ENCODE measurements at places on chromosomes 12 and 14.
A peak's percentile ranks its signal among the peaks of the same experiment; 100 is the strongest.

DNA sequence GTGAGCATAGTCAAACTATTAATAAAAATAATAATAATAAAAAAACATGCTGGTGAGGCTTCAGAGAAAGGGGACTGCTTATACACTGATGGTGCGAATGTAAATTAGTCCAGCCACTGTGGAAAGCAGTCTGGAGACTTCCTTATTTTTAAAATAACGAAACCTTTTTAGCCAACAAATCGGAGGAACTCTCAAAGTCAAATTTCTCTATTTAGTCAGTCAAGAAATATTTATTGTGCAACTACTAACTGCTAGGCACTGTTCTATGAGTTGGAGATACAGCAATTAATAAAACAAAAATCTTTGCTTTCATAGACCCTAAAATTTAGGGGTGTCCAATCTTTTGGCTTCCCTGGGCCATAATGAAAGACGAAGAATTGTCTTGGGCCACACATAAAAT, 10.8 kb downstream of the TAOK3 start:
- DNase-seq, result no peak

DNA sequence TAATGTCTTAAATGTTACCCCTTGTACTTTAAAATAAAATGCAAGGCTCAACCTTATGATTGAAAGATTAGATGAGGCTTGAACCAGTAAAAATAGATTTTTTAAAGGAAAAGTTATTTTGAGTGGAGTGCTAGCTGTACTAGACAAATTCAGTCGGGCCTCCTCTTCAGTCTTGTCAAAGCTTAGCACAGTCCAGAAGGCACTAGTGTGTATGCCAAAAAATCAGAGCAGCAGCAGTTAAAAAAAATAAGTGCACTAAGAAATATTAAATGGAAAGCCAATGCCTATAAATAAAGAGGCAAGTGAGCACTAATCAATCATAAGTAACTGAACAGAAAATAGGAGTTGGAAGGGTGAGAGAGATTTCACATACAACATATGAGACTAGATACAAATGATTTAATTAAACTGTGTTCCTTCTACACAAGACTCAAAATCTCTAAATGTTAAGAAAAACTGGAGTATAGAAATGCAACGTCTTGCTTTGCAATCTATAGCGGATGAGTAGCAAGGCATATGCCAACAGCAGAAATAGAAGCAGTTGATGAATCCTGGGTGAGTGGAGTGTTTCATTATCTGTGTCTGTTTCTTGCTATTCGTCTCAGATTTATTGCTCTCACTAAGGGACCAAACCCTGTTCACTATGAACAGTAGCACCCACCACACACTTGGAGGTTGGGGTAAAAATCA, 172.1 kb downstream of the ETNK1 start:
- no peak for DNase-seq

DNA sequence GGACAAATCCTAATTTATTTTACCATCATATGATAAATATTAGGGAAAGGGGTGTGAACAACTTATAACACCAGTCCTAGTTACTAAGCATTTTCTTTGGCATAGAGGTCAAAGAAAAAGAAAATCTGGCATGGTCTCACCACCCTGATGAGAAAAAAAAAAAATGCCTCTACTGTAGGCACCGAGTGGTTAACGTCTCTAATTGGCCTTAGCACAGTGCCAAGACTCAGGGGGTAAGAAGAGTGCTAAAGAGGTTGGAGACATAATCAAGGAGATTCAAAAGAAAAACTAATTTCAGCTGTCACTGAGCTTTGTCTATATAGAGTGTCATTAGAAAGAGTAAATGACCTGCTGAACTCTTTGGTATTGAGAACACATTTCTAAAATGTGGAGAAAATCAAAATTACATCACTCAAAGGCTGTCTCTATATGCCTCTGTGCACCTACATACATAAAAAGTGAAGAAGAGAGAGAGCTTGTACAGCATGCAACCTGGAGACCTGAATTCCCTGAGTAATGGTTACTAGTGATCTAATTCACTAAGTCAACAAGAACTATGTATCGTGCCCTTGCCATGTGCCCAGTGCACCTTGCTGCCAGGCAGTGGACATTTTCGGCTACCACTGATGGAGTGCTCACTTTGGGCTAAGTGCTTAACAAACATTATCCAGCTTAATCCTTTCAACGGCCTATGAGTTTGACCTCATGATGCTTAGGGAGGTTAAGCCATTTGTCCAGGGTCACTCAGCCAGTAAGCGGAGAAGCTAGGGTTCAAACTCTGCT, 113.8 kb upstream of the G2E3 start:
- no peak for DNase-seq

DNA sequence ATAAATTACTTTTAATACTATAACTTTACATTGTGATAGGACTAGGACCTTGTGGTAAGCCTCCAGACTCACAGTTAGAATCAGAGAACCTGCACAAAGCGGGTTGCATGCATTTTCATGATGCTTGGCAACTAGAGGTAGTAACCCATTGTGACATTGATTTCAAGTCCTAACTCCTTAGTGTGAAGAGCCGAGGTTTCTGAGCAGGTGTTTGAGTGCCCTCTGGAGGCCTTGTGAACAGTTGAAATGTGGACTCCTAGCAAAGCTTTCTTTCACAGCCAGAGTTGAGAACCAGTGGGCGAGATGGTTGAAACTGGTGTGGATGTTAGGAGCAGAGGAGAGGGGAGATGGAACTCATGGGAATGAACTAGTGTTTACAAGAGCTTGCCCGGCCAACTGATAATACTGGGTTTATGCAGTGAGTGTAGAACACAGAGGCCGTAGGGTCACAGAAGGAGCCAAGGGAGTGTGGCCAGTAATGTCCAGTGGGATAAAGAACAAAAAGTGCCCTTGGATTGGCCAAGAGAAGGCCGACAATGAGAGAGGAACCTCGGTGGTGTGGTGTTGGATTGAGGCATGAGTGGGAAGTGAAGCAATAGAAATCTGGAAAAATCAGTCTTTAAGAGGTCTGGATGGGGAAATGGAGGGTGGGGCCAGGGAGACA, 10.9 kb downstream of the ZNF664 start:
- DNase-seq, result peak; percentile 69

GRCh38 chr12:5556033-5556614, 124.2 kb downstream of the NTF3 start:
- no peak for DNase-seq

GRCh38 chr12:16949371-16949770, 343.4 kb upstream of the LMO3 start:
- DNase-seq, result no peak

DNA sequence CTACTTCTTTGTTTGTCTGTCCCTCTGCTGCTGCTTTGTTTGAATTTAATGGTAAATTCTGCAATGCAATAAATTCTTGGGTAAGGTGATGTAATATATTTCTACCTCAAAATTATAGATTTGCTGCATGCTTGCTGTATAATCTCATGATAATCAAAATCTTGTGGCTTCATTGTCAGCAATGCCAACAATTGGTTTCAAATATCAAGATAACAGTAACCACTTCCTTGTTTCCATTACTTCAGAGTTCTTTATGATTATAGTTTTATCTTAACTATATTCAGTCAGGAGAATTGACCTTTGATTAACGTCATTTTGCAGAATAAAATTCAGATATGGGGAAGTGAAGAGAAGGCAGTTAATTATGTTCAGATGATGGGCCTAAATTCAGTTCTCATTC, 30.2 kb upstream of the RNU6-8 start:
- no peak for DNase-seq

DNA sequence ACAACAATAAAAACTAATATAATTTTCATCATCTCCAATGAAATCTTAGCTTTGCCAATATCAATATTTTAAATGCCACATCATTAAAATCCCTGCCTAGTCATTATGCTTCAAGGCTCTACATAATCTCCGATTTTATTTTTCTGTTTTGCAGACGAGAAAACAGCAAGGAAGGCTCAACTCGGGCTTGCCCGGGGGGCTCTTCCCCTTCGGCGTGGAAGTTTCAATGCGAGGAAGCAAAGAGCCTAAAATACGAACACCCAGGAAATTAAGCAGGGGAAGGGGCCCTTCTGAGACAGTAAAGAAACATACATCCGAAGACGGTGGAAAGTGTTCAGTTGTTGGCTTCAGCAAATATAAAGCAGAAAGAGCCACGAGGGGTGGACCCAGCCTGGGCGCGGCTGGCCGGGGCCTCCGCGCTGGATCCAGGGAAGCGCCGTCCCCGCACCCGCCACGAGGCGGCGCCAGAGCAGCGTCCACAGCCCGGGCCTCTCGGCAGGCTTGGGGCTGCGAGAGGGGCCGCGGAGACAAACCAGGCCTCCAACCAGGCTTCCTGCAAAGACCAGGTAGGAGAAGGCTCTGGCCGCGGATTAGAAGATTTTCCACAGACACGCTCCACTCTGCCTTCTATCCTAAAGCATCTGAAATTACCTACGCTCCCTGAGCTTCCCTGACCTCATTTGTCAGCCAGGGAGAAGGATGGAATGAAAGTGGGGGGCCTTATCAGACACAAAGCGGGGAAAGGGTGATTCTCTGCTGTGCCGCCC, 77.2 kb downstream of the SERPINA3 start:
- peak; percentile 30 for DNase-seq

- DNase-seq, result no peak
These were observed 2.8 kb upstream of the LTBP2 start for GRCh38 chr14:74614508-74615495.

DNA sequence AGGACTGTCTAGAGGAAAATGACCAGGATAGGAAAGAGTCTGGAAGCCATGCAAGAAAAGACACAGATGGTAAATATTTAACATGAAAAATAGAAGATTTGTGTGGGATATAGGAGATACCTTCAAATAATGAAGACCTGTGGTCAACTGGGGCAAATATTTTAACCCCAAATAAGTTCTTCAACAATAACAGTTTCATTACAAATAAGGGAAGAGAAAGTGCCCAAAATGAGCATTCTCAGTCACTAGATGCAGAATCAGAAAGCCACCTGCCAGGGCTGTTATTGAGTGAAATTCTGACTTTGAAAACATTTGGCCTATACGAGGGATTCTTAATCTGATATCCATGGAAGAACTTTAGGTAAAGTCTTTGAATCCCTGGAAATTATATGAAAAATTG, 231.2 kb upstream of the PLEKHG7 start:
- DNase-seq, result no peak

GRCh38 chr14:99325016-99325415, 53.0 kb upstream of the BCL11B start:
- no peak for DNase-seq

DNA sequence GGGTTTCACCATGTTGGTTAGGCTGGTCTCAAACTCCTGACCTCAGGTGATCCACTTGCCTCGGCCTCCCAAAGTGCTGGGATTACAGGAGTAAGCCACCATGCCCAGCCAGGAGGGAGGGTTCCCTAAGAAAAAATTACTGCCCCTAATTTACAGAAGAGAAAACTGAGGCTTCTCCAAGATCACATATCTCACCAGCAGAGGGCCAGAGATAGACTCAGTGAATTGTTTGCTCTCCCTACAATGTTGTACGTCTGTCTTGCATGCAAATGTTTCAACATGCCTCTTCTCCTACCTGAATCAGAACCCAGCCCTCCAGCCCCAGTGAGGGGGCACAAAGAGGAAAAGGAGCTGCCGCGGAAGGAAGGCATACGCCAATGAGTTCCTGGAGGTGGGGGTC, 48.3 kb upstream of the TMEM263 start:
- no peak for DNase-seq

- no peak for DNase-seq
These were observed 72.2 kb downstream of the SPTB start for GRCh38 chr14:64807551-64807950.

DNA sequence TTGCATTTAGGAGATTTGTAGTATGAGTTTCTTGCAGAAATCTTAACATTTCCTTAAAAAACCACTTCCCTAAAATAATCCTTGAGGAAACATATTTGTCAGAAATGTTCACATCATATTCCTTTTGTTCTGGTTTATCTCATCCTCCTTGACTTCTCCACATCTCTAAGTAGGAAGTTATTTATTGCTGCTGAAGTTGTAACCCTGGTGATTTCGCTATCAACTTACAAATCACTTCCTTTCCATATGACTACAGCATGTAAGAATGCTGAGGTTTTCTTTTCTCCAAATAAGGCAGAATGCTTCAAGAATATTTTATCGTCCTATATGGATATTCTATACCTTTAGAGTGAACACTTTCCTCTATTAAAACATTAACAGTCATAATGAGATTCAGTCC, 751.7 kb downstream of the NRXN3 start:
- DNase-seq, result no peak
